ENCODE measurements at places on chromosomes 1 and 21.

DNA sequence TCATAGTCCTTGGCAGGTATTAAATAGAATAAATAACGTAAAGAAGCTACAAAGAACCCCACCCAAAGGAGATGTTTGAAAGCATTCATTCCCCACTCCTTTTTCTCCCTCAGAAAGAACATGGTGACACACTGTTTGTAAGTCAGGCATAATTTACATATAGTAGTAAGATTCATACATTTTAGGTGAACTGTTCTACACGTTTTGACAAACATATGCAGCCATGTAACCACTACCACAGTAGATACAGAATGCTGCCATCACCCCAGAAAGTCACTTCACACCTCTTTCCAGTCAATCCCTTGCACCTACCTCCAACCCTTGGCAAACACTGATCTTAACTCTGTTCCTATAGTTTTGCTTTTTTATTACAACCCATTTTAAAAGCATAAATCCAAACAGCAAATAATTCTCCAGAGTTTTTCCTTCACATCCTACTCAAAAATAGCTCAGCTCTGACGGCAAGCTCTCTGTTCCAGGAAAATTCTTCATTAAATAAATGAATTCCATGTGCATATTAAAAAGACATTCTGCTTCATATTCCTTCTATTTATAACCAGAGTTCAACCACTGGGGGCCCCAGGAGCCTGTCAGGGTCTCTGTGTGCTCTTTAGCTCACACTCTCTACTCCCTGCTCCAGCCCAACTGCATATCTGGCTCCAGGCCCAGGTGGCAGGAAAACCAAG is 258.8 kb downstream of the PLPP3 start:
- no peak for DNase-seq

- DNase-seq: no peak
Measured at GRCh38 chr1:25854554-25854953, 4.7 kb downstream of the AUNIP start.

GRCh38 chr21:45640888-45641479 is 2.5 kb upstream of the PCBP3 start:
- peak; percentile 61 for DNase-seq

GRCh38 chr1:47732489-47732888 is 264.7 kb downstream of the TRABD2B start:
- no peak for DNase-seq

- DNase-seq: no peak
Measured at GRCh38 chr1:162276493-162276892, 100.2 kb downstream of the SPATA46 start.

GRCh38 chr1:62064829-62065407 is 129.7 kb upstream of the L1TD1 start:
- no peak for DNase-seq

- DNase-seq: no peak
Measured at GRCh38 chr21:43958364-43959158, 53.5 kb upstream of the TRAPPC10 start.

- DNase-seq: no peak
Measured at GRCh38 chr1:37940299-37940947, 6.4 kb downstream of the INPP5B start.

GRCh38 chr1:162371611-162372010 is 5.0 kb downstream of the SPATA46 start:
- peak; percentile 57 for DNase-seq

DNA sequence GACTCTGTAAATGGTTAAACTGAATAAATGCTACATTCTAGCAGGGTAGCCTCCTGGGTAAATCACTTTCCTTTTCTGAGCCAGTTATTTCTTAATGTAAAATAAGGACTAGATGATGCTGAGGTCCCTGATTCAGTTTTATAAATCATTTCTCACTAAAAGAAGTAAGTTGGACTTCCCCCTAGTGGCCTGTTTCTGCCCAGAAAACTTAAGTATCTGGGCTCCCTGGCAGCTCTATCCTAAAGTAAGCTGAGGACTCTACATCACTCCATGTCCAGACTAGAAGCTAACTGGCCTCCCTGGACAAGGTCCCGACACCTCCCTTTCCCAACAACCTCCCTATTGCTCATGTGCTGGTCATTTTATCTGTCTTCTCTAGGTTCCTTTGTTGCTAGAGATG is 3.0 kb downstream of the GPN2 start:
- peak; percentile 20 for DNase-seq

- DNase-seq: no peak
Measured at GRCh38 chr1:235980976-235981375, 83.9 kb downstream of the NID1 start.

GRCh38 chr1:223712194-223712849 is at the start of gene CAPN2:
CAPN2 (plus strand) TSS chr1:223712539; CDS start chr1:223712641, 102 bp downstream.
- DNase-seq: no peak

GRCh38 chr1:77356136-77356535 is 74.3 kb downstream of the AK5 start:
- no peak for DNase-seq

- no peak for DNase-seq
Measured at GRCh38 chr1:54273795-54274163, 73.8 kb downstream of the MRPL37 start.

DNA sequence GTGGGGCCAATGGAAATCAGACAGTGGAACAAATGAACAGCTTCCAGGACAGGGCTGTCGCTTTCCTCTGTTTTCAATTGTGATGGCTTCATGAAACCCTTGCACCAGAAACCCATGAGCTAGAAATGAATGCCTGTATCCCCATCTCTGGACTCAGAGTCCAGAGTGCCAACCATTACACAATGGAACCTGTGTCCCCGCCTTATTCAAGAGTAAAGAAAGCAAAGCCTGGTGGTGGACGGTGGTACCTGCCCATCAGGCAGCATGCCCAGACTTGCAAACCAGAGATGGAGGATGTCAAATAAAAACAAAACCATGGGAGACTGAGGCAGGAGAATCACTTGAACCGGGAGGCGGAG is 4.4 kb upstream of the CAPN2 start:
- no peak for DNase-seq

GRCh38 chr1:185139246-185139645 is 17.5 kb downstream of the TRMT1L start:
- DNase-seq: no peak

GRCh38 chr1:160367934-160368923 is 1.4 kb downstream of the NHLH1 start:
- no peak for DNase-seq

DNA sequence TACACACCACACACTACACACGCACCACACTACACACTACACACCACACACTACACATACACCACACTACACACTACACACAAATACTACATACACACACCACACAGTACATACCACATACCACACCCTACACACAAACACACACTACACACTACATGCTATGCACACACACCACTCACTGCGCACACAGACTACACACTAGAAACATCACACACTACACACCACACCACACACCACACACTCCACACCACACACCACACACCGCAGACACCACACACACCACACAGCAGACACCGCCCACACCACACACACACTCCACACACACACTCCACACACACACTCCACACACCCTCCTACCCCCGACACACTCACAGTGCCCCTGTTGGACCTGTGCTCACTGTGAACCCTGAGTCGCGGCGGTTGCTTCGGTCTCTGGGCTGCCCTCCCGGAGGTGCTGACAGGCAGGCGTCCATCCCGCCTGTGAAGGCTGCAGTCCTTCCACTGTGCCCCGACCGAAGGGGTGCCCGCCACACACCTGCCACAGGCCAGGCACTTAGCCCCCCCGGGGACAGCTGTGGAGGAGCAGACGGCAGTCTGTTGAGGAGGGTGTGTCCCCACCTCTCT is 21.4 kb downstream of the TFF3 start:
- no peak for DNase-seq

- no peak for DNase-seq
Measured at GRCh38 chr1:71270394-71270915, 189.6 kb upstream of the ZRANB2 start.

GRCh38 chr1:30024411-30025195 is 698.8 kb downstream of the MATN1 start:
- no peak for DNase-seq

GRCh38 chr1:220843481-220844011 is 35.7 kb upstream of the HLX start:
- peak; percentile 3 for DNase-seq

Data from brain microvascular endothelial cell (primary cell).